ENCODE measurements at places on chromosomes 3 and 15.

DNA sequence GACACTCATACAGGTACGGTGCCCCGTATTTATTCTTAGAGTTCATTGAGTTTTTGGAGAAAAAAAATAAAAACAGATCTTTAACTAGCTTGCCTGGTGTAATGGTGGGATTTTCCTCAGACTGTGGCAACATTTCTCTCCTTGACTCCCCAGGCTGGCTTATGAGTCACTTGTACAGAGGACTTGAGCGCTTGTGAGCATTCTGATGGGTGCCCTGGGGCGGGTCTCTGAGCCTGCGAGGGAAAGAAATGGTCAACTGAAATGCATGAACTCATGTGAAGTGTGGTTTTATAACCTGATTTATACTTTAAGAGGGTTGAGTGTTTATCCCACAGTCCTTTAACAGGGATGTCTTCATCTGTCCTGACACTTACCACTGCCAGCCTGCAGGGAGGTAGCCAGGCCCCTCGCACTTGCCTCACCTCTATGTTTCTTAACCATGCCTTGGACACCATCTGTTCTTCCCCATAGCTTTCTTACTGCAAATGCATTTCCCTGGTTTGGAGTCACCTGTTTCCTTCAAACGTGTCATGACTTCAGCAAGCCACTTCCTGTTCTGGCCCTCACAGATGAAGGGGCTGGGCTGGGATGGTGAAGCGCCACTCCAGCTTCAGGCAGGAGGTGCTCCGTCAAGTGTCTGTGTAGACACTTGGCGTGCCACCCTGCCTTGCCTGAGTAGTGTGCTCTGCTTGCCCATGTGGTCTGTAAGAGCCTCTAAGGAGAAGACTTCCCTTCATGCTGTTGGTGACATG, 118.7 kb downstream of the PDE8A start:
- DNase-seq, result no peak

DNA sequence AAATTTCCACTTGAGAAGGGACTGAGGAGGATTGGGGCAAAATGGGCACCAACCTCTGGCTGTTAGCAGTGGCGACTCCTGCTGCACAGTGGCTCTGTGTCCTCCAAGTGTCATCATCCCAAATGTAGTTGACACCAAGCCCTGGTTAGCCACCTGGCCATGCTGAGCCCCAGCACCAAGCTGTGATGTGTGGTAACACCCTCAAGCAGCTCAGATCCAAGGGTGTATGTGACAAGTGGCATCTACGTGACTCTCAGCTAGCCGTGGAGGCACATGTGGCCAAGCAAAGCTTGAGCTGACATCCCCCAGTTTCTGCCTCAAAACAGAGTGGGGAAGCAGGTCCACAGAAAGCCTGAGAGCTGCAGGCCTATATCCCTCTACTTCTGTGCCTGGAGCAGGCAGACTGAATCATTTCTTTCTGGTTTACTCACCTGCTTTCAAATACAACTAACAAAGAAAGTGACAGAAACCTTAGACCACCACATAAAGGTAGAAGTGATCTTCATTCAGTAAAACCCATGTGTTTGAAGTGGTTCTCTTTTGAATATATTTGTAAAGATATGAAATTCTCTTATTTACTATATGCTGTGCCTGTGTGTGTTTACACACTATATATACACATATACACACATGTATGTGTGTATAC, 40.0 kb downstream of the FOXP1 start:
- no peak for DNase-seq

DNA sequence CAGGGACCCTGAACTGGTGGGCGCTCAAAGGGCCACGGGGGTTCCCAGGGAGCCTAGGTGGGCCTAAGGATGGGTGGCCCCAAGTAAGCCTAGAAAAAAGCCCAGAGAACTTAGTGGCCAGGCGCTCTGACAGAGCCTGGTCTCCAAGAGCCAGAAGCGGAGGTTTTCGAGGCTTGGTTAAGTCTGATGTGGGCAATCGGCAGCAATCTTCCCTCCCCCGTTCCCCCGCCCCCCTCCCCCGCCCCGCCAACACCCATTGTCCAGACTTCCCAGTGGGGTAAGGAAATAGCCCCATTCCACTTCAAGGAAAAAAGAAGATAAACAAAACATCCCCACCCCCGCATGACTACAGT, 6.7 kb downstream of the EOMES start:
- no peak for DNase-seq

DNA sequence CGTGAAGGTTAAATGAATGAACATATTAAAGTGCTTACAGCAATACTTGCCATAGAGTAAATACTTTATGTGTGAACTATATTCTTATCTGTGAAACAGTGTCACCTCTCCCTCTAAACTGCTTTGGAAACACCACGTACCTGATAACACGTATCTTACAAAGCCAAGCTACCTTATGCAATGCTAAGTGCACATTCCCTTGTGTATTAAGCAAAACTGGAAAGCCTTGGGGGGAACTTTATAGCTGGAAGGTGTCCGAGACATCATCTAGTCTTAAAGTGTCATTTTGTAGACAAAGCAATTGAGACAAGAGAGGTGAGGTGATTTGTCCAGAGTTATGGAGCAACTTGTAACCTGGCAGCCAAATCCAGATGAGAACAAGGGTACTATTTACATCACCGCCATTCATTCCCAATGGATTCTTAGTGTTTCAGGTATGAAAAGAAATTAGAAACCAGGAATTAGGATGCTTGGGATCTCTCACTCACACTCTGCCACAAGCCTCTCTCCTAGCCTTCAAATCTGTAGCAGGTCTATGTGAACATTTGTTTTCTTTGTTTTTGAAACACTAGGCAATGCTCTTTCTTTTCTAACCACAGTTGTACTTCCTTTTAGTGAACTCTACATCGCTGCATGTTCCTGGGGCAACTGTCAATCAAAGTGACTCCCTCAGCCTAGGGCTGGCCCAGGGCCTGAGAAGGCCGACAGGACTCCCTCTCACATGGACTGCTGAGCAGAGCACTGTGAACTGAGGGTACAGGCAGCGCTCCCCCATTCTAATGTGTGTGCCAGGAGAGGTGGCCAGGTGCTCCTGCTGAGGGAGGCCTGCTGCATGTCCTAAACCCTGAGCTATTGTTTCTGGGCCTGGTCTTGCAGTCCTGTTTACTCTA, 13.9 kb upstream of the MGLL start:
- no peak for DNase-seq

- DNase-seq, result no peak
These were observed 33.1 kb downstream of the RASGRP1 start for GRCh38 chr15:38531509-38531908.

- no peak for DNase-seq
These were observed 35.8 kb upstream of the HERC1 start for GRCh38 chr15:63869371-63870042.

GRCh38 chr3:29186982-29187725, 93.7 kb upstream of the RBMS3 start:
- no peak for DNase-seq

GRCh38 chr3:72629191-72629631, 219.0 kb downstream of the SHQ1 start:
- no peak for DNase-seq

DNA sequence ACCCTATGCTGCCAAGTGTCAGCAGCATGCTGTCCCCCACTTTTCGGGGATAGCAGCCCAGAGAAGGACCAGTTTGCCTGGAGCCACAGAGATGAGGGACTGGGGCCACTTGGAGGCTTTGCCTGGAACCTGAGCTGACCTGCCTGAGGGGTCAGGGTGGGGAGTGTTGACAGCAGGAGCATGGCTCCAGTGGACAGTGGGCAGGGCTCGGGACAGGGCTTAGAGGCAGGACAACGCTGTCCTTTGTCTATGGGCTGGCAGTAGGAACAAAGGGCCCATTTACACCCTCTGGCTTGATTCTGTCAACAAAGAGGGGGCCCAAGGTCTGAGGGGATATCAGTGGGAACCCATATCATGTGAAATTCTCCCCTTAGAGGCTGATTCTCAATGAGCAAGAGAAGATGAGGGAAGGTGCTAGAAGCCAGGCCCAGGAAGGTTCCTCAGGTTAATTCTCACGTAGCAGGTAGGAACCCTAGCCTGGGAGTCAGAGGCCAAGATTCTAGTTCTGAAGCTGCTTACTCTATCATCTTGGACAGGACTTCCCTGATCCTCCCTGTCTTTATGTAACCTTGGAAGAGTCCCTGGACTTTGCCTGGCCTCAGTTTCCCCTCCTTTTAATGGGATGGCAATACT, 29.7 kb upstream of the HHATL start:
- DNase-seq, result no peak

GRCh38 chr3:157125101-157125500, 34.8 kb downstream of the CCNL1 start:
- DNase-seq, result no peak

- no peak for DNase-seq
These were observed 9.2 kb downstream of the SHQ1 start for GRCh38 chr3:72839057-72839456.

DNA sequence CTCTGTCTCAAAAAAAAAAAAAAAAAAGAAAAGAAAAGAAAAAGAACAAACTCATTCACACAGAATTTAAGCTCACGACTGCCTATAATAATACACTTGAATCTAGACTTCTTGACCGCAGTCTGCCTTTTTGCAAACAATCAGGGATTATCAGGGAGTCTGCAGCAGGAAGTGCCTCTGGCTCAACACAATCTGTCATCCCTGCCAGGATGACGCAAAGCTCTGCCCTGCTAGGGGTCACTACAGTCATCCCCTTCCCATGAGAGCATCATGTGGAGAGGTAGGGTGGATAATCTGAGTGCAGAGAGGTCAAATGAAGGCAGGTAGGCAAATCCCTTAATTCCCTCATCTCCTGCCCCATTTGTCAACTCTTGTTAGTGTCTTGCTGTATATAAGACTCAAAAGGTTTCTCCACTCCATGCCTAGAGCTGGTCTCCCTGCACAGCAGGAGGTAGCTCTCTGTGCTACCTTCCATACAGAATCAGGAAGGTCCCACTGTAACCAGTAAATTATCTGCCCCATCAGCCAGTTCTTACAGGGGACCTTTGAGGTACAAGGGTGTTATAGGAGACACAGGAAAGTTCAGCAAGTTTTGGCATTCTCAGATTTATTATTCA, 4.2 kb downstream of the UBAP1L start:
- DNase-seq, result no peak

DNA sequence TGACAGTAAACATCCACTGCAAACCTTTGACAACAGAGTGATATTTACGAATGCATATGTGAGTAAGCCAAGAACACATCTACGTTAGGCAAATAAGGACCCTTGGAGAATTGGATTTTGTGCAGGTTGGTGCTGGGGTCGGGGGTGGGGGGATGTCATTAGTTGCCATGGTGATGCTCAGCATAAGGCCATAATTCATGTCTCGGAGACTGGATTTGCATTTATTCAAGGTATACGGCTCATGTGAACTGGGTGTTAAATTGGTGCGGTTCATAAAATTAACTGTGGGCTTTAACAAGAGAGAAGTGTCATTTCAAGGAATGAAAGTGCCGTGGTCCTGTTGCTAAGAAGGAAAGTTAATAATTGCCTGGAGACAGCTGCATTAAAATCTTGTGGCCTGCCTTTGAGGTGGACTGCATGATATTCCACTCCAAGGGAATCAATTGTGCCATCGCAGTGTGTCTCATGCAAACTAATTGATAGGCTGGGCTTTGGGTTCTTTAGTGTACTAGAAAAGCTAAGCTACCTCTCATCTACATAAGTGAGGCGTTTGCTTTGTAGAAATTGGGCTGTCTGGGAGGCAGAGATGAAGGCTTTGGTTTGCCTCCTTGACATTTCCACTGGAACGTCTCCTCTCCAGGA, 228.9 kb upstream of the FEZF2 start:
- DNase-seq, result no peak

GRCh38 chr15:101470548-101471239, 18.8 kb downstream of the PCSK6 start:
- DNase-seq, result no peak

DNA sequence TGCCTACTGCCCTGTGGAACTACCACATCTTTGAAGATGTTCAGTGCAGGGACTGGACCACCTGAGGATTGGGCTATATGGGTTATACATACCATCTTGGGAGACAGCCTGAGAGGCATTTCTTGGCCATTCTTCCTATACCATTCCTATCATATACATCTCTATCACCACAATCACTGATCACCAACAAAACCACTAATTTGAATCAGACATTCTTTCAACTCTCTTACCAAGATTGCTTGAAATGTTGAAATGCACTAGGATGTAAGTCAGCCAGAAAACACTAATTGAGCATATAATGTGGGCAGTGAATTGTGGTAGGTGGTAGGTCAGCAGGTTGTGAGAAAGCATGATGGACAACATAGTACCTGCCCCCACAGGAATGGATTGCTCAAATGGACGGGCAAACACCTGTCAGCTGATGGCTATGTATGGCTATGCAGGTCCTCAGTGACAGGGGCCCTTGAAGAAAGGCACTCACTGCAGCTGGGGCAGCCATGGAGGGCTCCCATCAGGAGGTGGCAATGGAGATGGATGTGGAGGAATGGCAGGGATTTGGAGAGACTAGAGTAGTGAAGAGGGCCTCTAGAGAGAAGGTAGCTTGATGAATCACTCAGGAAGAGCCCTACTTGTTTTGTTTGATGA, 49.1 kb downstream of the AMOTL2 start:
- DNase-seq, result no peak

GRCh38 chr3:43871627-43872245, 181.0 kb downstream of the ABHD5 start:
- no peak for DNase-seq

- DNase-seq, result no peak
These were observed 175.4 kb upstream of the TP63 start for GRCh38 chr3:189455641-189456417.

GRCh38 chr3:133472242-133472641, 72.4 kb downstream of the BFSP2 start:
- no peak for DNase-seq

DNA sequence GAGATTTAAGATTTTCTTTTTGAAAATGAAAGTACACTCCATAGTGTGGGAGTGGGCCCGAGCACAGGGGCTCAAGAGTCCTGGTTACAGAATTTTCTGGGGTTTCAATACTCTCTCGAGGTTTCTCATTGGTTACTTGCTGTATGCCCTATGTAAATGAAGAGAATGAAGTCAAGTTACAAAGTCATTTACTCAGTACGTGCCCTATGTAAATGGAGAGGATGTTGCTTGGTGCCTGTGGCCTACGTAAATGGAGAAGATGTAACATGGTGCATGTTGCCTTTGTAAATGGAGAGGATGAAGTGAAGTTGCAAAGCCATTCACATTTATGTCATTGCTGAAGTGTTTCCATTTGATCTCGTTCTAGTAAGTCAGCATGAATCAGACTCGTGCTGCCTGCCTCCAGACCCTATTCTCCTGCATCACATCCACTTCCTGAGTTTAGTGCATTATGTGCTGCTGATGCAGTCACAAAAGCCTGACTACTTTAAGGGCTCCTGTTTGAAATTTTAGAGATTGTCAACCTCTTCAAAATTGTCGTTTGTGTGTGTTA, 302.0 kb downstream of the ZBBX start:
- DNase-seq, result no peak

Data from T-helper 17 cell (primary cell).